CD4-positive, alpha-beta memory T cell (primary cell): ENCODE measurements at places on chromosomes 6 and 20. TPM values are rescaled to one million over a fixed set of nuclear protein-coding genes. Genes with fewer than 3 reads are reported as not detected.

DNA sequence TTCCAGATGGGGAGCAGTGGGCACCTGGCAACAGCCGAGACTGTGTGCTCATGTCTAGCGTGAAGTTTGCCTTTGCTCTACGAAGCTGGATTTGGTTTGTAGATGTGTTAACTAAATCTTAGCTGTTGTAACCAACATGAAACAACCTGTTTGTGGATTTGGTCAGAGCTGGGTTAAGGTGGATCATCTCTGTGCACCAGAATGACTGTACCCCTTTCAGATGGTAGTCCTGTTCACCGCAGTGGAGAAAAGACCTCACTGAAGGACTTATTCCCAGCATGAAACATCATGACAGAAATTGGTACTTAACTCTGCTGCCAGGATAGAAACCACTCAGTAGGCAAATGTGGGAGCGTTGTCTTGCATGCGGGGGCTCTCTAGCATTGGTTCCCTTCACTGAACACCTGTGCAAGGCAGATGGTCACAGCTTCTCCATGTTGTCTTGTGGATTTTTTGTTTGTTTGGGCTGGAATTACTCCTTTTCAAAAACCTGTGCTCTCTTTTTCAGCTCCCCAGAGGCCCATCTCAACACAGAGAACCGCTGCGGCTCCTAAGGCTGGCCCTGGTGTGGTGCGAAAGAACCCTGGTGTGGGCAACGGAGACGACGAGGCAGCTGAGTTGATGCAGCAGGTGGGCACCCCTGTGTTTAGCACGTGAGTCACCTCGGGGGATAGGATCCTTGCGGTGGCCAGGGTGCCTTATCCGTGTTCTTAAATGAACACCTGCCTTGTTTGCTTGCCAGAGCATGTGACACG lies 19.3 kb upstream of the EFCAB8 start:
- peaks cover 9% of the 10 kb centered on the region for H3K4me1 ChIP-seq
- DNase-seq, result no peak
- no peaks in the 10 kb centered on the region for H3K27me3 ChIP-seq

DNA sequence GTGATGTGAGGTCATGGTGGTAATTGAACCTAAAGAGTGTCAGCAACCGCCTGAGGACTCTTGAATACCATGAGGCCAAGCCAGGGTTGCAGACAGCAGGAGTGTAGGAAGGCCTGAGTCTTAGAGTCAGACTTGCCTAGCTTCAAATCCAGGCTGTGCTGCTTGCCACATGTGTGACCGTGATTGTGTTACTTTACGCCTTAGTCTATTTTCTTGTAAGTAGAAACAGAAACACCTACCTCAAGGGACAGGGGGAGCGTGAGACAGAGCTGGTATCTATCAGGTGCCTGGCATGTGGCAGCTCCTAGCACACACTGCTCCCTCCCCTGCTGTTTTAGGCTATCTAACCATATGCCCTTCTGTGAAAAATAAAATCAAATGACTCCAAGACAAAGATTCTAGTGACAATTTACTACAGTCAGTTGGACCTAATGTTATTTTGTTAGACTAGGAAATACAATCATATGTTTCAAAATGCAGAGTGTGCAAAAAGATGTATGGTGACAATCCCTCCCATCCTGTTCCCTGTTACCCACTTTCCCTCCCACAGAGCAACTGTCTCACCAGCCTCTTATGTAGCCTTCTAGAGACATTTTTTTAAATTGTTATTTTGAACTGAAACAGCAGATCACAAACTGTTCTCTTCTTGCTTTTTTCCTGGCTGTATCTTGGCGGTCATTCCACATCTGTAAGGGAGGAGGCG lies 21.7 kb downstream of the TAF8 start:
- H3K4me1 ChIP-seq, result no peaks in the 10 kb centered on the region
- DNase-seq, result no peak
- no peaks in the 10 kb centered on the region for H3K27me3 ChIP-seq
- no peak overlapping the region for H3K4me3 ChIP-seq
- peaks cover 61% of the 10 kb centered on the region for H3K36me3 ChIP-seq
- H3K27ac ChIP-seq, result no peak overlapping the region

DNA sequence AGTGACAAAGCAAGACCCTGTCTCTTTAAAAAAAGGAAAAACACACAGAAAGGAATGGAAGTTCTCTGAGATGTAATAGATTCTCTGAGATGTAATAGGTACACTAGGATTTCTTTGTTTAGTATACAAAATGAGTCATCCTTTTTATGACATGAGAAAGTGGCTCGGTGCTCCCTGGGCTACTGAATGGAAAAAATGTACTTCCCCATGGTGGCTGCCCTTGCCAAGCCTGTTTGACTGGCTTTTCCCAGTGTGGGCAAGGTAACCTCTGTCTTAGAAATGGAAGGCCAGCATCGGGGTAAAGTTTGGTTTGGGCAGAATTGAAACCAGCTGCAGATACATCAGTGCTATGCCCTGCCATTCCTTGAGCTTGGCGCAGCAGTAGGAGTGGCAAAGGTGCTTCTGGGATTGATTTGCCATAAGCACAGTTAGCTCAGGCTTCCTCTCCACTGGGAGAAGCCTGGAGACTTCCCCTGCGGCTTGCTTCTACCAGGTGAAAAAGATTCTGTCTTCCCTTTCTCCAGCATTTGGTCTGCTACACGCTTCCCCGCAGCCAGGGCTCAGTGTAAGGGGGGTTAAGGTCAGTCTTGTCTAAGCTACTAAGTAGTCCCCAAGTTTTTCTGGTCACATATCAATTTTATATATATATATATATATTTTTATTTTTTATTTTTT lies 24.5 kb downstream of the ARFGEF2 start:
- peaks cover 40% of the 10 kb centered on the region for H3K36me3 ChIP-seq
- H3K27ac ChIP-seq, result no peak overlapping the region
- H3K4me1 ChIP-seq, result no peaks in the 10 kb centered on the region
- H3K27me3 ChIP-seq, result no peaks in the 10 kb centered on the region
- DNase-seq, result no peak

GRIK2 gene
- not detected for polyA plus RNA-seq

OVOL2 gene
- not detected for polyA plus RNA-seq

LKAAEAR1 gene
- polyA plus RNA-seq, result 0.63 TPM

LRRC73 gene
- polyA plus RNA-seq, result not detected
